ENCODE measurements at places on chromosomes 4 and X.

GRCh38 chr4:92382128-92382527 lies 78.4 kb downstream of the GRID2 start:
- H3K4me3 ChIP-seq: no peak overlapping the region
- no peak for DNase-seq
- no peaks in the 10 kb centered on the region for H3K27me3 ChIP-seq
- H3K36me3 ChIP-seq: no peaks in the 10 kb centered on the region
- H3K27ac ChIP-seq: no peak overlapping the region
- H3K4me1 ChIP-seq: no peaks in the 10 kb centered on the region

DNA sequence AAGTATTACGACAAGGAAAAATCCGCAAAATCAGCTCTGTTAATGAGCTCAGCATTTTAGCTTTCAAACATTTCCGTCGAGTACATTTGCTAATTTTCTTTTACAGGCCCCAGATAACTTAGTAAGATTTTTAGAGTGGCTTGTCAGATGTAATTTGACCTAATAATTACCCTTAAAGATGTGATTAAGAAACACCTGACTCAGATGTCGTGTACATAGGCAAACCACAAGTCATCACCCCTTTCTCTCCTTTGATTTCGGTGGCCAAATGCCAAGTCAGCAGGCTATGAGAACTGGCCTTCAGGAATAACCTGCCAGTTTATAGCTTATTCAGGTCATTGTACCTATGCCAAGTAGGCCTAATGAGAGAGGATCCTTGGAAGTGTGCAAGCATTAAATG lies 369.6 kb downstream of the PCDH7 start:
- no peak overlapping the region for H3K4me3 ChIP-seq
- no peak for DNase-seq
- no peaks in the 10 kb centered on the region for H3K27me3 ChIP-seq
- no peak overlapping the region for H3K27ac ChIP-seq
- no peaks in the 10 kb centered on the region for H3K4me1 ChIP-seq
- H3K36me3 ChIP-seq: no peaks in the 10 kb centered on the region

- DNase-seq: no peak
- no peaks in the 10 kb centered on the region for H3K4me1 ChIP-seq
- H3K4me3 ChIP-seq: no peak overlapping the region
- H3K27me3 ChIP-seq: no peaks in the 10 kb centered on the region
- no peaks in the 10 kb centered on the region for H3K36me3 ChIP-seq
Measured at GRCh38 chr4:158067646-158068045, 105.2 kb downstream of the GASK1B start.

- H3K4me3 ChIP-seq: no peak overlapping the region
- no peaks in the 10 kb centered on the region for H3K36me3 ChIP-seq
- H3K27me3 ChIP-seq: no peaks in the 10 kb centered on the region
- H3K4me1 ChIP-seq: no peaks in the 10 kb centered on the region
Measured at GRCh38 chr4:41369680-41370079, 113.0 kb downstream of the UCHL1 start.

DNA sequence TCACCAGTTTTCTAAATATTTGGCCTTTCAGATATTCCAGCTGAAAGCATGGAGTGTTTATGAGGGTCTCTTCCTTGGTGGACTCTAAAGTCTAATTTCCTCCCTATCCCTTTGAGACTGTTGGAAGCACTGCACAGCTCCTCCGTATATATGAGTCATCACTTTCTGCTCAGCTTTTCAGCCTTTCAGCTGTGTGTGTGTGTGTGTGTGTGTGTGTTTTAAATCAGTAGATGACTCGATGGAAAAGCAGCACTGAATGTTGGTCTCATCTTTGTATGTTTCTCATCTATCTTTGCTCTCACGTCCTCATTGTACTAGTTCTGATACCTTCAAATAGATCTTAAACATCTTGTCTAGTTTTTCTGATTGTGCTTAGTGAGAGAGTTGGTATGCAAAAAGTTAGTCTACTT lies 81.6 kb downstream of the ZFX start:
- peaks cover 12% of the 10 kb centered on the region for H3K4me1 ChIP-seq
- no peaks in the 10 kb centered on the region for H3K36me3 ChIP-seq
- H3K27me3 ChIP-seq: no peaks in the 10 kb centered on the region
- DNase-seq: peak; percentile 54
- peak overlapping the region; percentile 80 for H3K27ac ChIP-seq
- no peak overlapping the region for H3K4me3 ChIP-seq

- no peaks in the 10 kb centered on the region for H3K36me3 ChIP-seq
- H3K27ac ChIP-seq: no peak overlapping the region
- no peak overlapping the region for H3K4me3 ChIP-seq
- H3K4me1 ChIP-seq: no peaks in the 10 kb centered on the region
Measured at GRCh38 chr4:133513901-133514300, 364.8 kb downstream of the PCDH10 start.

- H3K27ac ChIP-seq: no peak overlapping the region
- peaks cover 4% of the 10 kb centered on the region for H3K4me1 ChIP-seq
- DNase-seq: peak; percentile 71
- H3K36me3 ChIP-seq: no peaks in the 10 kb centered on the region
Measured at GRCh38 chr4:110418641-110419040, 57.3 kb upstream of the ENPEP start.

GRCh38 chrX:6095469-6095868 lies 133.2 kb downstream of the NLGN4X start:
- no peaks in the 10 kb centered on the region for H3K36me3 ChIP-seq
- DNase-seq: no peak
- H3K4me1 ChIP-seq: no peaks in the 10 kb centered on the region
- no peaks in the 10 kb centered on the region for H3K27me3 ChIP-seq

GRCh38 chr4:78707268-78707667 lies 68.9 kb upstream of the BMP2K start:
- H3K4me1 ChIP-seq: no peaks in the 10 kb centered on the region
- H3K27ac ChIP-seq: peak overlapping the region; percentile 19
- H3K4me3 ChIP-seq: no peak overlapping the region

DNA sequence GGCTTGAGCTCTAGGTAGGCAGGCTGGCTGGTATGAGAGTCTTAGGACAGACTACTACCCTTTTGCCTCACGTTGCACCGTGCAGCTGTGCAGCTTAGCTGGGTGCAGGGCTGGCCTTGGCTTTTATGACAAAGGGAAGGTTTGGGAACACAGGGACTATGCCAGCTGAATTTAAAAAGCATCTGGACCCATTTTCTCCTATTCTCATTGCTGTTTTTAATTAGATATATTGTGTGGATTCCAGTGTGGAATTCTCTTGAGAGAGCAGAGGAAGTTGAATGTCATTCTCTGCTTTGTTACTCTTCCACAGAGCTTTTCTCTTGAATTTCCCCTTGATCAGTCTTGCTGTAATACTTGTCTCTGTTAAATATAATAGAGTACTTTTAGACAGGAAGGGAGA lies 192.7 kb downstream of the ZNF330 start:
- no peaks in the 10 kb centered on the region for H3K36me3 ChIP-seq
- no peaks in the 10 kb centered on the region for H3K27me3 ChIP-seq
- no peak overlapping the region for H3K4me3 ChIP-seq
- H3K4me1 ChIP-seq: no peaks in the 10 kb centered on the region

- H3K36me3 ChIP-seq: no peaks in the 10 kb centered on the region
- no peak overlapping the region for H3K27ac ChIP-seq
- peaks cover 3% of the 10 kb centered on the region for H3K4me1 ChIP-seq
- no peaks in the 10 kb centered on the region for H3K27me3 ChIP-seq
Measured at GRCh38 chrX:64975491-64975890, 759 bp downstream of the ZC4H2 start.

- H3K27ac ChIP-seq: no peak overlapping the region
- no peaks in the 10 kb centered on the region for H3K27me3 ChIP-seq
- no peaks in the 10 kb centered on the region for H3K4me1 ChIP-seq
- no peak for DNase-seq
- H3K36me3 ChIP-seq: no peaks in the 10 kb centered on the region
- no peak overlapping the region for H3K4me3 ChIP-seq
Measured at GRCh38 chr4:118350961-118351360, 1.8 kb downstream of the PRSS12 start.

GRCh38 chr4:176875446-176875930 lies 82.8 kb upstream of the VEGFC start:
- H3K36me3 ChIP-seq: no peaks in the 10 kb centered on the region
- no peaks in the 10 kb centered on the region for H3K4me1 ChIP-seq
- H3K27me3 ChIP-seq: no peaks in the 10 kb centered on the region
- H3K4me3 ChIP-seq: no peak overlapping the region
- no peak overlapping the region for H3K27ac ChIP-seq

- no peaks in the 10 kb centered on the region for H3K27me3 ChIP-seq
- H3K4me3 ChIP-seq: no peak overlapping the region
- DNase-seq: no peak
- H3K36me3 ChIP-seq: no peaks in the 10 kb centered on the region
- H3K4me1 ChIP-seq: no peaks in the 10 kb centered on the region
Measured at GRCh38 chrX:5290635-5291034, 938.0 kb downstream of the NLGN4X start.

GRCh38 chrX:153667956-153668396 lies 5.6 kb downstream of the PNCK start:
- peak; percentile 86 for DNase-seq
- H3K27me3 ChIP-seq: peaks cover 18% of the 10 kb centered on the region
- no peak overlapping the region for H3K4me3 ChIP-seq
- peaks cover 43% of the 10 kb centered on the region for H3K4me1 ChIP-seq
- no peaks in the 10 kb centered on the region for H3K36me3 ChIP-seq
- no peak overlapping the region for H3K27ac ChIP-seq

DNA sequence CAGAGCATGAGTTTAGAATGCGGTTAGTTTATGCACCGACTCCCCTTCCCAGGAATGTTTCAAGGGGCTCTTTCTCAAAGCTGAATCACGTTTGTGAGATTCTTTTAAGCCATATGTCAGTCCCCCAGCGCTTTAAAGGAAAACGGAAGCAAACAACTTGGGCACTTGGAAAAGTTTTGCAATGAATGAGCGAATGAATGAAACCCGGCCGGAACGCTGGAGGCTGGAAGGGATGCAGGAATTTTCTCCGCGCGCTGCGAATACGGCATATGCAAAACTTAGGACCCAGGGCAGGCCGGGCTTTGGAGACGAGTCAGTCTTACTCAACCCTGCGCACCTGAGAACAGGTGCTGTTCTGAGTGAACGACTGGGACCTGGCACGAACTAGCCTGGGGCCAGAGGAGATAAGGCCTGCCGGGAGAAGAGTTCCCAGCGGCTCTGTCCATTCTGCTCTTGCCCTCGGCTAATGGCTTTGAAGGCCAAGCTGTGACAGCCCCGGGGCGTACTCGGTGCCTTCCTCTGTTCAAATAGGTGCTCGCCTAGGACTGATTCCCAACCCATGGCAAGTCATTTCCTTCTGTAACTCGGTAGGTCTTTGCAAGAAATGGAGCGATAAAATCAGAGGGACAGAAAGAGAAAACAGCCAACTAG lies 743 bp upstream of the NRK start:
- no peaks in the 10 kb centered on the region for H3K27me3 ChIP-seq
- H3K36me3 ChIP-seq: no peaks in the 10 kb centered on the region
- H3K27ac ChIP-seq: no peak overlapping the region
- no peak overlapping the region for H3K4me3 ChIP-seq
- no peak for DNase-seq

- no peak overlapping the region for H3K27ac ChIP-seq
- no peaks in the 10 kb centered on the region for H3K36me3 ChIP-seq
- H3K4me1 ChIP-seq: no peaks in the 10 kb centered on the region
- no peak for DNase-seq
Measured at GRCh38 chr4:26148927-26149326, 171.9 kb upstream of the RBPJ start.

- no peak overlapping the region for H3K27ac ChIP-seq
- H3K27me3 ChIP-seq: no peaks in the 10 kb centered on the region
- H3K4me1 ChIP-seq: no peaks in the 10 kb centered on the region
Measured at GRCh38 chr4:53686521-53686920, 95.2 kb upstream of the LNX1 start.

- H3K4me3 ChIP-seq: no peak overlapping the region
- no peaks in the 10 kb centered on the region for H3K36me3 ChIP-seq
- DNase-seq: no peak
- H3K4me1 ChIP-seq: no peaks in the 10 kb centered on the region
Measured at GRCh38 chr4:5724377-5724776, 13.4 kb downstream of the EVC start.

DNA sequence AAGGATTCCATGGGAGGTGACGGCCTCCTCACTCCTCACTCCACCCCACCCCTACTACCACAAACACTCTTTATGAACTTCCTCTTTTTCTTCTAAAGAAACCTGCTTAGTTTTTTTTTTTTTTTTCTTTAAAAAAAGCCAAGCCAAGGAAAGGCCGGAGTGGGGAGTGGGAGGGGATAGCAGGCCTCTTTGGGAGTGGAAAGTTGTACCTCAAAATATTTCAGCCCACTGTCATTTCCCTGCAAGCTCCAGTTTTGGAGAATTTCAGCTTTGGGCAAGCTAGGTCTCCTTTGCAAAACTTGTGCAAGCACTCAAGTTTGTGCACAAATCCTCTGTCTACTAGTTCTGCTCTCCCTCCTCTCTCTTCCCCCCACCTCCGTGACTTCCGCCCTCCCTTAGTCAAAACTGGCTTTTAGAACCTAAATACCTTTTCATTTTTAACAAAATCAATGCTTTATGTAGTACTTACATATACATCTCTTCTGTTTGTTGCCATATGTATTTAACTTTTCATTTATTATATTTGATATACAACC lies 512 bp upstream of the ANTXR2 start:
- peaks cover 24% of the 10 kb centered on the region for H3K36me3 ChIP-seq
- H3K27me3 ChIP-seq: no peaks in the 10 kb centered on the region
- H3K4me1 ChIP-seq: peaks cover 27% of the 10 kb centered on the region
- no peak for DNase-seq
- peak overlapping the region; percentile 89 for H3K4me3 ChIP-seq
- H3K27ac ChIP-seq: peak overlapping the region; percentile 87

DNA sequence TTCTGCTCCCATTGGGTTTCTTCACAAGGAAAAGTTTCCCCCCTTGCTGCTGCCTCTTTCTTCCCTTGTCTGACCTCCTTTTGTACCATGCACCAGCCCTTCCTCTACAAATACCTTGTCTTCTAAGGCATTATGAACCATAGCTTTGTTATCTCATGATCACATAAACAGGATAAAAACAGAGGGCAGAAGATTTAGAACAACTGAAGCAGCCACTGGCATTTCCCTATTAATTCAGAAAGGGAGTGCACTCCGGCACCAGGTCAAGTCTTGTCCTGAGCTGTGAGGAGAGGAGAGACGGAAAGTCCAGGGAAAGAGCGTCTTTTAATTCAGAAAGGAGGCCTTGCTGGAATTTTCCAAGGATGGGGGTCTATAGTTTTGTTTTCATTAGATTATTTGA lies 281.7 kb downstream of the RCHY1 start:
- H3K36me3 ChIP-seq: no peaks in the 10 kb centered on the region
- H3K4me1 ChIP-seq: no peaks in the 10 kb centered on the region
- no peak overlapping the region for H3K27ac ChIP-seq

GRCh38 chrX:106391284-106391911 lies 220.4 kb upstream of the RADX start:
- no peak overlapping the region for H3K4me3 ChIP-seq
- no peaks in the 10 kb centered on the region for H3K27me3 ChIP-seq
- no peak overlapping the region for H3K27ac ChIP-seq
- no peaks in the 10 kb centered on the region for H3K4me1 ChIP-seq
- no peaks in the 10 kb centered on the region for H3K36me3 ChIP-seq
